CD4-positive, alpha-beta T cell treated with Interleukin-4 for 4 hours (primary cell): ENCODE measurements at places on chromosomes 6 and 20.
A peak's percentile ranks its signal among the peaks of the same experiment; 100 is the strongest.

GRCh38 chr6:105794239-105794638 is 291.9 kb upstream of the PRDM1 start:
- no peak for DNase-seq

GRCh38 chr20:62808211-62808865 is 3.7 kb downstream of the OGFR start:
- peak; percentile 61 for DNase-seq

DNA sequence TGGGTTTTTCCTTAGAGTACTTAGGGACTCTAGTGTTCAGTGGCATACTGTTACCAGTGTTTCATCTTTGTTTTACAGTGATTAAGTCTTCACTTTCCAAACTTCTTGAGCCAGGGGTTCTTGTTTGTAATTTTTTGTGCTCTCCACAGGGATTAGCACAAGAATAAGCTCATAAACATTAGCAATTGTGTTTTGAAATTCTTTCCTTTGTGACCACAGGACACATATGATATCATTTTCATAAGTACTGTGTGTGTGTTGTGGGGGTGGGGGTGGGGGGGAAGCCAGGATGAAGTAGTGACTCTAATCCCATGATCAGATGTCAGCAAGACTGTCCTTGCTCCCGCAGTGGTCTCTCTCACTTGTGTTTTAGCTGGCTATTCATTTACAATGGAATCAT is 101.5 kb upstream of the SCP2D1 start:
- no peak for DNase-seq

DNA sequence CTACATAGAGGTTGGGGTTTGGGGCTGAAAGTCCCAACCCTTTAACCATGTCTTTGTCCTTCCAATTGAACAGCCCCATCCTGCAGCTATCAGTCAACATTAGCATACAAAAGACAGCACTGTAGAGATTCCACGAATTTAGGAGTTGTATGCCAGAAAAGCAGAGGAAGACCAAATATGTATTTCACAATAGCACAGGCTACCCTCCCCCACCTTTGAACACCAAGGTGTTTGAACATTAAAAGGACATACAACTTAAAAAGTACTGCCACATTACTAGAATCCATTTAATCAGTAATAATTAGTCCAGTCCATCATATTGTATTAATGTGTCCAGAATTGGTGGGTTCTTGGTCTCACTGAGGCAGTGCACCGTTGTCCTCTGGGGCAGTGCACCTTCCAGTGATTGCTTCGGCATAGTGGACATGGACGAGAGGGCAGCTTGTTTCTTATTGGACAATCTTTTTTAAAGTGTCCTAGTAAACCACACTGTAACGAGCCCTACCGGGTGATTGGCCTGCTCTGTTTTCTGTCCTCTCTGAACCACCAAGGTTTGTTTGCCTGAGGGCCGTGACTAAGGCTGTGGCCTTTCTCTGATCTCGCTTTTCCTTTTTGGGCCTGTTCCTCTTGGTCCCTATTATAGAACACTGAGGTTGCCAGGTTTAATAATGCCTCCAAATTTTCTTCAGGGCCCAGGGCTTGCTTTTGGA is 36.4 kb downstream of the GSTA4 start:
- no peak for DNase-seq

- peak; percentile 65 for DNase-seq
Observed at GRCh38 chr6:43021270-43022047, at the start of gene RRP36. Gene RRP36, plus strand, starts transcription at chr6:43021623. Its CDS starts 32 bp downstream, at chr6:43021655.

- no peak for DNase-seq
Observed at GRCh38 chr6:151149793-151150192, 90.0 kb upstream of the AKAP12 start.
